ENCODE measurements at places on chromosomes 11 and 22.
A peak's percentile ranks its signal among the peaks of the same experiment; 100 is the strongest.

- DNase-seq: no peak
Observed at GRCh38 chr22:49087716-49088601, 739.7 kb downstream of the BRD1 start.

DNA sequence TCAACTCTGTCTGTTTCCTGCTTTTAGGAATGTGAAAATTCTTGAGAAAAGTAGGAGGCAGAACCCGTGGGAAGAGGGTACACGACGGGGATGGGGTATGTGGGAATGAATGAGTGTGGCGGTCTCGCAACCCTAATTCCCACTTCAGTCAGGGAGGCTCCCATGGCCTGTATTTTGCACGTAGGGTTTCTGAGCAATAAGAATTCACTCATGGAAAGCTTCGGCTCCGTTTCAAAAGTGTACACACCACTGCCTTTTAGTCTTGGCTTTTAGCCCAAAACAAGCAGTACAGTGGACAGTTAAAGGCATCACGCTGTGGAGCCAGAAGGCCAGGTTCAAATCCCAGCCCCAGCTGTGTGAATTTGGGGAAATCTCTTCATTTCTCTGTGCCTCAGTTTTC is 116.7 kb downstream of the MN1 start:
- DNase-seq: no peak

DNA sequence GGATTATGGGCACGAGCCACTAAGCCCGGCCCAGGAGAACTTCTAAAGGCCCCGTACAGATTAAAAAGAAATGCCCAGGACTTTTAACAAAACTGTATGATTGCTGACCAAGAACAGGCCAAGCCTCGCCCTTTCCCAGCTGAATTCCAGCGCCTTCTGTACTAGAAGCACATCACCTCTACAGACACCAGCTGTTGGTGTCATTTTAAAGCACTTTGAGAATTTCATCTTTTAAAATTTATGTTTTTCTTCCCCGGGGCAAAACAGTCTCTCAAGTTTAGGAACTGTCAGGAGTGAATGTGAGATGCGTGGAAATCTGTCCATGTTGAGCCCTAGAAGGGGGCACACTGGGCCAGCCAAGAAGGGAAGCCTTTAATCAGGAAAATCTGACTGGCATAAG is 362.4 kb downstream of the LARGE1 start:
- no peak for DNase-seq

GRCh38 chr11:19703211-19703610 is 9.4 kb upstream of the NAV2 start:
- DNase-seq: no peak

GRCh38 chr22:44098966-44099530 is 74.9 kb downstream of the PARVB start:
- no peak for DNase-seq

DNA sequence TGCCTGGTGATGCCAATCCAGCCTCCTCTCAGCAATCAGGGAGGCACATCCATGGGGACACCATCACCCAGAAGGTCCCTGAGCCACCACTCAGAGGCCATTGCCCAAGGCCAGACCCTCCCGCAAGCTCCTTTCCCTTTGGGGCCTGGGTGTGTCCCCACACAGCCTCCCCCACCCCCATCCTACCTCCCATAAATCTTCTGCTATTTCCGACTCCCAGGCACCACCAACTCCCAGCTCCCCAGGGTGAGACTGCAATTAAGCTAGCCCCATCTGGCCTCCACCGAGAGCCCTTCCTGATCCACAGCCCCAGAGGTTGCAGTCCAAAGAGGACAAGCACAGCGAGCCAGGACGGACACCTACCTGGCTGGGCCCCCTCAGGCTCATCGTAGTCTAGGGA is 6.3 kb downstream of the ARHGAP1 start:
- DNase-seq: no peak

GRCh38 chr11:100010393-100010792 is 676.7 kb upstream of the ARHGAP42 start:
- DNase-seq: no peak

- peak; percentile 80 for DNase-seq
Observed at GRCh38 chr22:42649246-42650099, at the start of gene CYB5R3. TSS of gene CYB5R3 (minus strand) at chr22:42649392. CDS start at chr22:42649315, 77 bp downstream.

DNA sequence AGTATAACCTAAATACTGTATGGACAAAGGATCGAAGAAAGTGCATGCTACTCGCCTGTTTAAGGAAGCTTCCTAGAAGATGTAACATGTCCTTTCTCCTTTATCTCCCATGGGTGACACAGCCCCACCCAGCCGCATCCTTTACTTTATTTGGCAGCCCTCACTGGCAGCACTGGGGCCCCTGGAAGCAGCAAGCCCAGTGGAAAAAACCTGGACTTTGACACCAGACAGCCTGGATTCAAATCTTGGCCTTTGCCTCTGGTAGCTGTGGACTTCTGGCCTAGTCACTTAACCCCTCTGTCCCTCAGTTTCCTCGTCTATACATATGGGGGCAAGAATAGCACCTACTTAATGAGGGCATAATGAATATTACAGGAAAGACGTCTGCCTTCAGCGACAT is 67.1 kb downstream of the MYEOV start:
- DNase-seq: no peak

- no peak for DNase-seq
Observed at GRCh38 chr22:50190182-50190940, 4.6 kb downstream of the TRABD start.

- no peak for DNase-seq
Observed at GRCh38 chr11:10916665-10917064, 58.8 kb upstream of the ZBED5 start.

DNA sequence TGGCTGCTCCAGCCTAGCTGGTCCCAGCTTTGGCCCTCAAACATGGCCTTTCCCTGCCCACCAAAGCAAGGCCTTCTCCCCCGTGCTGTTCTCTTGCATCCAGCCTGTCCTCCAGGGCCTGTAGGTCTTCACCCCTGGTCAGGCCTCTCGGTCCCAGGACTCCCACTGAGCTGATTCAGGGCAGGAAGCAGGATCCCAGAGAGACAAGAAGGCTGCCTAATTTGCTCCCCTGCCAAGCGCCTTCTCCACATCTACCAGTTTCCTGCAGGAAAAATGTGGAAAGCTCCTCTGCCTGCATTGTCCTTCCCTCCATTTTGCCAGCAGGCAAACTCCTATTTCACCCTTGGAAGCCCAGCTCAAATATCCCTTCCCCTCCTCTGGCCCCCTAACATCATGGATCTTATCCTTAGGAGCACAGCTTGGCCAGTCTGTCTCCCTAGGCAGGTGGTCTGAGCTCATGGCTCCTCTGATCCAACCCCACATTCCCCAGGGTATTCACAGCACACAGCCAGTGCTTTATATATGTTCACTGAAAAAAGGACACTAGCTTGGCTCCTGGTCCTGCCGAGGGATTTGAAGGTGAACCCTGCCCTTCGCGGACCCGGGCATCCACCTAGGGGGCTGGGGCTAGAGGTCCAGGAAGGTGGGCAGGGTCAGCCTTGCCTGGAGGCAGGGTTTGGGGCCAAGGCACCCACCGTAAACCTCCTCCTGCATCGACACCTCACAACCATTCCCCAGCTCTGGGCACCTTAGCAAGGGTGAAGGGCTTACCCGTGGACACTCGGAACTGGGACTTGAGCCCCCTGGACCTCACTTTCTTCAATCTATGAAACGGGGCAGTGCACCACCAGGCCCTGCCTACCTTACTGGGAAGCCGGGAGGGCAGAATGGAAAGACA is 968 bp downstream of the RHBDD3 start:
- DNase-seq: no peak

DNA sequence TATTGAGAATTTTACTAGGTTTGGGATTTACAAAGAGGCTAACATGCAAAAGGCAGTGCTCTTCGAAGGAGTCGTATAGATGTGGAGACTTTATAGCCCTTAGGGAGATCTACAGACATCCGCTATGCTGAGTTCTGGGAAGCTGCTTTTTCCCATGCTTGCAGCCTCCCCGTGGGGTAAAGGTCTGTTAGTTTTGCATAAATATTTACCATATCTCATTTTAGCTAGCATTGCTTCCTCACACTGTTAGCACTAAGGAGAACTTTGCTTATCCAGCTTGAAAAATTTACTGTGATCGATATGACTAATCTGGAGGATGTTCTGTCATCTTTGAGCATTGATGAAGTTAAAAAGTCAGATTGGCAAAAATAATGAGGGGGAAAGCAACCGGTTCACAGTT is 18.6 kb downstream of the ARHGEF12 start:
- no peak for DNase-seq

- no peak for DNase-seq
Observed at GRCh38 chr11:45225277-45225676, 60.9 kb downstream of the SYT13 start.

DNA sequence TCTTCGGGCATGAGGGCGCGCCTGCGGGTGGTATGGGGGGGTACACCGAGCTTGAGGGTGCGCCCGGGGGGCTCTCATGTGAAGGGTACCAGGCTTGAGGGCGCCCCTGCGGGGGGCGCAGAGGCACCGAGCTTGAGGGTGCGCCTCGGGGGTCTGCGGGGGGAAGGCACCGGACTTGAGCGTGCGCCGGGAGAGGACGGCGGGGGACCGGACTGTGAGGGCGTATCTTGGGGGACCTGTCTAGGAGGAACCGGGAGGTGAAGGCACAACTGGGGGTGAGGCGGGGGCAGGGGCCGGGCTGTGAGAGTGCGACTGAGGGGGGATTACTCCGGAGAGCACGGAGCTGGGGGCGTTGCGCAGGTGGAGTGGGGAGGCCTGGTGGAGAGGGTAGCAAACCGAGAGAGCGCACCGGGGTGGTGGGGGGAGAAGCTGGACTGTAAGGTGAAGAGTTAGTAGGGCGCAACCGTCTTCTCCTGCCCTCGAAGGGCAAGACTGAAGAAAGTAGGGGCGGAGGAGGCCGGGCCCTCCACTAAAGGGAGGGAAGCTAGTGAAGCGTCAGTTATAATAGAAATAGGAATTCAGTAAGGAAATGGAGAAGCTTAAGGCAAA is 1.1 kb upstream of the DDX6 start:
- peak; percentile 33 for DNase-seq

DNA sequence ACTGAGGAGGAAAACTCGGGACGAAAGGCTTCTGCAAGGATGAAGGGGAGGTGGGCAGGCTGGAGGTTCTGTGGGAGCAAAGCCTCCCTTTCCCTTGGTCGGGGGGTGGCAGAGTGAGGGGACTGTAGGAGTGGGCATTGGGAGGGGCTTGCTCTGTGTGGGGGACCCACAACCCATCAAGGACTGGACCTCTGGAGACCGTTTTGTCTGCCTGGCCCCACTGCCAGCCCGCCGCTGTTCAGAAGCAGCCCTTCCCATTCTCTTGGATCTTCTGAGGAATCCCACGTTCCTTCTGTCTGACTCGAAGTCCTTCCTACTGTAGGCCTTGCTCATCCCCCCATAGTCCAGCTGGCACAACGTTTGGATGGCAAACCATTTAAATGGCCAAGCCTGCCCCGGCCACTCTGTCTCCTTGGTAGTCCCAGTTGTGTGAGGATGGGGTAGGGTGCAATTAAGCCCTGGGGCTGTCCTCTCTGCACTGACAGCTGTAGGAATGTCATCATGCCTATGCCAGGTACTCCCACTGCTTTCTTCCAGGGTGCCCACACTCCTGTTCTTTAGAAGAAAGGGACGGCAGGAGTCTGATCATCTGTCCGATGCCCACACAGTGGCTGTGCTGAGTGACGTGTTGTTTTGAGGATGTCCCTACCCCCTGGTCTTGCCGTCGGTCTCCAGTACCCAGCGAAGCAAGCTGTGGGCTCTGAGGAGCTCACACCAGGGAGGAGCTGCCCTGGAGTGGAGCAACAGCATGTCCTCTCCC is 17.0 kb upstream of the NECTIN1 start:
- no peak for DNase-seq

GRCh38 chr11:71454470-71455113 is 1.6 kb downstream of the NADSYN1 start:
- no peak for DNase-seq

DNA sequence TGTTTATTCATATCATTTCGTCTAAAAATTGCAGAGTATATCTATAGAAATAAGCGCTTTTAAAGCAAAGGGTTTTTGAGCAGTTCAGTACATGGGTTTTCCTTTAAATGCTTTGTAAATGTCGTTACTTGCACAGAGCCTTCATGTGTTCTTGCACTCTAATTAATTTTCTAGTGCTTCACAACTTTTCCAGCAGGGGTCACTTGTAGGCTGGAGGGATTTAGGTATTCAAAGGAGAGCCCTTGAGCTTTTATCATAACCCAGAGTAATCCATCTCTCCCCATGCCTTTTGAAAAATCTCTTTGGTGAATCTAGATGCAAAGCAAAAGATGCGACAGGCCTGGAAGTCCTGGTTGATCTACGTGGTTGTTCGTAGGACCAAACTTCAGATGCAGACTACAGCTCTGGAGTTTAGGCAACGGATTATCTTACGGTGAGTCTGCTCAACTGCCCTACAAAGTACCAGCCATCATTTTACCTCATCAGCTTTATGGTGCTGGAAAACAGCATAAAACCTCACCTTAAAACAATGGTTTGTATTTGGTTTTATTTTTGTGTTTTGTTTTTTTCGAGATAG is 60.4 kb downstream of the SFI1 start:
- no peak for DNase-seq

DNA sequence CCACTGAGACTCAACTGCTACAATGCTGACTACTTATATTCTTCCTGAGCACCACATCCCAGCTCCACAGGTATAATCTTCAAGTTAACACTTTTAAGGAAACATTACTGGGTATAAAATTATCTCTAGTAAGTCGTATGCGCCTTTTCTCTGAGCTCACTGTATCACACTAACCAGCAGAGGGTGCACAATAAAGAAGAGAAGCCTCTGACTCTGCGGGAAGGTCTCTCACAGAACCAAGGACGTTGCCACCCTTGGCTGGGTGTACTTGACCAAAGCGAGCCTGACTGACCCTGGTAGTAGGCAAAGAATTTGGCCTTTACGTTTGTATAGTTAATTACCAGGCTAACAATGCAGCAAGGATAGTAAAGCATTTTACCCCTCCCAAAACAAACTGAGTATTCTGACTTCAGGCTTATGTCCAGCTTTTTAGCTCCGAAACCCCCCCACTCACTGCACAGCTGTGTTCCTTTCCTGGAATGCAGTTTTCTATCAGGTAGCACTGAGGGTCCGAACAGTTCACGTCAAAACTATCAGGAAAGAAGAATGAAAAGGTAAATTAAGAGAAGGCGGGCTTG is at the start of gene BTBD18:
TSS of gene BTBD18 (minus strand) at position 144 of the 578 bp plus-strand sequence. CDS start 631 bp downstream, outside the sequence.
- no peak for DNase-seq

GRCh38 chr22:30390974-30391691 is 3.9 kb upstream of the RNF215 start:
- peak; percentile 65 for DNase-seq

DNA sequence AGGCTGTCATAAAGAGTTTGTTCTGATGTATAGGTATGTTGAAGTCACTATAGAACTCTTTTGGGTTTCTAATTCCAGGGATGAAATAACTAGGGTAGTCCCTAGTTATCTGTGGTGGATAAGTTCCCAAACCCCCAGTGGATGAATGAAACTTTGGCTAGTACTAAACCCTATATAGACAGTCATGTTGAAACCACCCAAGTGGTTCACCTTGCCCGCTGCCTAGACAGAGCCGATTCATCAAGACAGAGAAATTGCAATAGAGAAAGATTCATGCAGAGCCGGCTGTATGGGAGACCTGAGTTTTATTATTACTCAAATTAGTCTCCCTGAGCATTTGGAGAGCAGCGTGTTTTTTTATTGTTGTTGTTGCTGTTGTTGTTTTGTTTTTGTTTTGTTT is 23.8 kb upstream of the NUCB2 start:
- DNase-seq: no peak

GRCh38 chr11:44829838-44830237 is 103.1 kb downstream of the TSPAN18 start:
- DNase-seq: no peak

- DNase-seq: no peak
Observed at GRCh38 chr11:130159657-130160497, at the start of gene ST14. TSS of gene ST14 (plus strand) at chr11:130159782. CDS start at chr11:130159980, 198 bp downstream.

Measured in amygdala (tissue), 56 donors.